CD8-positive, alpha-beta T cell (primary cell): ENCODE measurements at places on chromosomes 1 and 21. TPM values are rescaled to one million over a fixed set of nuclear protein-coding genes. Genes with fewer than 3 reads are reported as not detected.

DNA sequence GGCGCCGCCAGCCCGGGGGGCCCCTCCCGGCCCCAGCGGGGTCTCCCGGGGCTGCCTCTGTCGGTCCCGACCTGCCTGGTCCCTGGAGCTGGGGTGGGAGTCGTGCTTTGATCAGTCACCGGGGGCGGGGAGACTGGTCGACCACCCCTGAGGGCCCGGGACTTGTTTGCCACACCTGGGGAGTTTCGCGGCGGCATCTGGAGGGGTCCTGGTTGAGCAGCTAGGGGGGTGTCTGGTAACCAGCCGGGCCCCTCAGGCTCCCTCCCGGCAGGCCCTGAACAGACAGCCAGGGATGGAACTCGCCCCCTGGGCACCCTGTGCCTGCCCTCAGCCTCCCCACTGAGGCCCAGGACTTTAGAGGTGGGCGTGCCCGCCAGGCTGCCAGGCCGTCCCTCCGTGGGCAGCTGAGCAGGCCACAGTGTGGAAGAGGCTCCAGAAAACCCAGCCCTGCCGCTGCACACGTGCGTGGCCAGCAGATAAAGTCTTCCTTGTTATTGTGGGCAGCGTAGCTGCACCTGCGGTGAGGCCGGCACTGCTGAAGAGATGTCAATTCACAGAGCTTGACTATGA, 13.3 kb upstream of the SAMD11 start:
- peak; percentile 5 for DNase-seq

DNA sequence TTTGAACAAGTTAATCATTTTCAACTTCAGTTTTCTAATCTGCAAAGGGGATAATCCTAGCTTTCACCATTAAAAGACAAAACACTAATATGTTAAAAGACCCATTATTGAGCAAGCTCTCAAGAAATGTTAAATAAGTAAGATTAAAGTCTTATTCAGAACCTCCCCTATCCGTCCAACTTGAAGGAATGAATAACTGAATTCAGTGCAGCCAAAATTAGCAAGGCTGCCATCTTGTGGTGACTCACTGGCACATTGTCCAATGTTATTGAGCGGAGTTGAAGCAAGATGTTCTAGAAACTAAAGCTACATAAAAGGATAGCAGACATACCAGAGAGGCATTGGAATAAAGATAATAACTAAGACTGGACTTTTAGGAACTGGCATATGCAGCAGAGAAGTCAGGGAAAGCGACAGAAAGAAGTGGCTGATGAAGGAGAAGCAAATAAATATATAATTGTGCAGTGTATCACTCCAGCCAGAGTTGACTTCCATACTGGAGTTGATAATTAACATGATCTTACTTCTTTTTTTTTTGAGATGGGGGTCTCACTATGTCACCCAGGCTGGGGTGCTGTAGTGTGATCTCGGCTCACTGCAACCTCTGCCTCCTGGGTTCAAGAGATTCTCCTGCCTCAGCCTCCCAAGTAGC, 8.2 kb upstream of the CAP1 start:
- DNase-seq, result peak; percentile 77

Gene SLC30A1
- 9.7 TPM for total RNA-seq

- no peak for DNase-seq
Observed at GRCh38 chr1:227166559-227166958, 151.7 kb downstream of the CDC42BPA start.

DNA sequence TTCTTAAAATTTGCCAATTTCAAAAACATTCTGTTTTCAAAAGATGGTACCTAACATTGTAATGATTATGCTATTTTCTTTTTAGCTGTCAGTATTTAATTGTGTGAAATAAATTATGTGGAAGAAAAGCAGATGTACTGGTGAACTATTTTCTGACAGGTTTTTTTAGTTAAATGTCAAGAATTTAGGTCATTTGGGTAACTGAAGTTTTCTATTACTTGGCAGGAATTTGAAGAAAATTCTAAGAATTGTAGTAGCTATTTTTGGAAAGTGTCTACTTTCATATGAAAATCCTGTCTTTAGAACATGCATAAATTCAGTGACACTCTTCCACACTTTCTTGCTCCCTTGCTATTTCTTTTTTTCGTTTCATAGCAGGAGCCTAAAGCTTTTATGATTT, 28.5 kb upstream of the PTPRC start:
- DNase-seq, result no peak

DNA sequence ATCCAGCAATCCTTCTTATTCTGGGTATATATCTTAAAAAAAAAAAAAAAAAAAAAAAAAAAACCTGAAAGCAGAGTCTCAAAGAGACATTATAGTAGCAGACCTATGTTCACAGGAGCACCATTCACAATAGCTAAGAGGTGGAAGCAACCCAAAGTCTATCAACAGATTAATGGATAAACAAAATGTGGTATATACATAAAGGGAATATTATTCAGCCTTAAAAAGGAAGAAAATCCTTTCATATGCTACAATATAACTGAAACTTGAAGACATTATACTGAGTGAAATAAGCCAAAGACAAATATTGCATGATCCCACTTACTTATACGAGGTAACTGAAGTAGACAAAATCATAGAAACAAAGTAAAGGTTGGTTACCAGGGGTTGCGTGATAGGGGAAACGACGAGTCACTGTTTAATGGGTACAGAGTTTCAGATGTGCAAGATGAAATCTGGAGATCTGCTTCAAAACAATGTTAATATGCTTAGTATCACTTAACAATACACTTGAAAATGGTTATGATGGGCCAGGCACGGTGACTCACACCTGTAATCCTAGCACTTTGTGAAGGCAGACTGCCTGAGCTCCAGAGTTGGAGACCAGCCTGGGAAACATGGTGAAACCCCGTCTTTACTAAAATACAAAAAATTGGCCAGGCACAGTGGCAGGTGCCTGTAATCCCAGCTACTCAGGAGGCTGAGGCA, 29.5 kb downstream of the PIK3R3 start:
- DNase-seq, result no peak

- DNase-seq, result no peak
Observed at GRCh38 chr1:31441970-31442647, 29.1 kb downstream of the SERINC2 start.

DNA sequence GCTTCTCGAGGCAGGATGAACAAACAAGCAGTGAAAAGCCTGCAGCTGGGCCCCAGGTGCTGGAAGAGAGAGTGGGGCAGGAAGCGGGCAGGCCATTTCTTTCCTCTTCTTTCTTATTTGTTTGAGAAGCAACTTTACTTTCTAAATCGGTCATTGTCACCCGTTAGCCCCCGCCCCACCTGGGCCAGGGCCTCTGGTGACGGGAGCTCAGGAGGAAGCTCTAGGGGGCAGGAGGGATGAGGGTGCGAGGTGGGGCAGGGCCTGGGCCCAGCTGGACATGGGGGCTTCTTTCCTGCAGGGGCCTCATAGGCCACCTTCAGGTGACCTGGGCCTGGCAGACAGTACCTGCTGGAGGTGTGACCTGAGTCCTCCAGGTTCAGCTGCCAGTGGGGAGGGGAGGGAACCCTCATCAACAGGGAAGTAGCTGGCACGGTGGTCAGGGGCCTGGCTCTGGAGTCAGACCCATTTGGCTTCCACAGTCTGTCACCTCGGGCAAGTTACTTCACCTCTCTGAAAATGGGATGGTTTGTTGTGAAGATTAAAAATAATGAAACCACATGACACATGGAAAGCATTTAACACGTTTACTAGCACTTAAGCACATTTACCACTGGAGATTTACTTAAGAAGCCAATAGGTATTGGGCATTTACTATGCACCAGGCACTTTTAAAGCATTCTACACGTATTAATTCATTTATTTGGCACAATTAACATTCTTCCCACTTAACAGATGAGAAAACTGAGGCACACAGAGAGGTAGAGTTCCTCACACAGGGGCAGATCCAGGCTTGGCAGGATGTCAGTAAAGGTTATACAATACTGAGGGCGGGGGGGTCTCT, 54.1 kb upstream of the ID3 start:
- peak; percentile 37 for DNase-seq

GRCh38 chr1:15426492-15427279, 11.6 kb upstream of the CTRC start:
- no peak for DNase-seq

DNA sequence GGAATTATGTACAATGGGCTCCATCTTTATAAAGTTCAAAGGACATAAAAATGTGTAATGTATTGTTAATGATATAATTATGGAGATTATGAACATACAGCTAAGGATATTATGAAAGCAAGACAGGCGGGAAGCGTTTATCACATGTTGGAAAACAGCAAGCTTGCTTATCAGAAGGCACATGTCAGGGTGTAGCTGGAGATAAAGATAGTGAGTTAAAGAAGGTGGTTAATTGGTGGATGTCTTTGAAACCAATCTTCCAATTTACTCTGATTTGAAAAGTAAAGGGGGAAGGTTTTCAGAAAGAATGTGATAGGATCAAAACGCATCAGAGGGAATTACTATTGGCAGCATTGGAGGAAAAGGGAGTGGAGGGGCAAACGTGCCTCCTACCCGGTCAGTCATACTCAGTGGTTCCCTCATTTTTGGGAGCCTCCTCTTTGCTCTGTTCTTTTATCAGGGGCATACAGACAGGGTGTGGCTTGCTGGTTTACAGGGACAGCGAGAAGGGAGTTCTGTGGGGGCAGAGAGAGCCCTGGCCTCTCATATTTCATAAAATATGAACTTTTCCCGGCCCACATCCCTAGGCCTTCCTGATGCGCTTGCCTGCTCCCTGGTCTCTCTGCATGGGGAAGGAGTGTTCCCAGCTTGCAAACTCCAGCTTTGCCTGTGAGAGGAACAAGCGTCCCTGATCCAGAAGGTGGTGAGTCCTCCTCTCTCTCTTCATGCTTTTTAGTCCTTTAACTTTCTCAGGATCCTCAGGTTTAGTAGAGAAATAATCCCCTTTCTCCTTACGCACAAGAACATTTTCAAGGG, 8.0 kb upstream of the SVBP start:
- DNase-seq, result no peak

DNA sequence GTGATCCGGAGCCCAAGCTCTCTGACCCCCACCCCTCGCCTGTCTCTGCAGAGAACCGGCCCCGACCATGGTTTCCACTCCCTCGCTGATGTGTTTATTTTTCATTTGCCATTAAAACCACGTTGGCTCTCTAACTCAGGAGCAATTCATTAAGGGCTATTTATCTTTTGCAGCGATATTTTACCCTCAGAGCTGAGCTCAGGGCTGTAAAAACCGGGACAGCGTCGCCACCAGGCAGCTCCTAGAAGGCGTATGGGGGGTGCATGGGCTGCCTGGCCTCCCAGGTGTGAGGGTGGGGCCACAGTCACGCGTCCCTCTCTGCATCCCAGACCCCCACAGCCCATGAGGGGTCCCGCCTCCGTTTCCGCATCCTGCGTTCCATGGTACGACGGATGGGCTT, 71.4 kb downstream of the PRDM16 start:
- DNase-seq, result no peak

Gene GUCA2A
- not detected for total RNA-seq

Gene CBR3
- 1.8 TPM for total RNA-seq

Gene FAM151A
- total RNA-seq, result not detected
